Hair follicular keratinocyte (primary cell): ENCODE measurements at places on chromosomes 3 and 15. TPM values are rescaled to one million over a fixed set of nuclear protein-coding genes. Genes with fewer than 3 reads are reported as not detected.

Gene PTH1R
- total RNA-seq: not detected in 2 replicates

Gene OR5K2
- not detected in 2 replicates for total RNA-seq

Gene C3orf20
- not detected in 2 replicates for total RNA-seq

Gene CCR8
- total RNA-seq: not detected in 2 replicates

Gene SLC22A14
- not detected in 2 replicates for total RNA-seq

Gene NANOGP8
- total RNA-seq: not detected in 2 replicates

Gene ERICH6
- not detected in 2 replicates for total RNA-seq
